ENCODE measurements at places on chromosomes 3 and 15. TPM values are rescaled to one million over a fixed set of nuclear protein-coding genes. Genes with fewer than 3 reads are reported as not detected.

GRCh38 chr3:40047406-40047805, 238.0 kb downstream of the MYRIP start:
- H3K4me3 ChIP-seq = no peak overlapping the region
- no peaks in the 10 kb centered on the region for H3K36me3 ChIP-seq
- H3K27ac ChIP-seq = no peak overlapping the region
- no peaks in the 10 kb centered on the region for H3K4me1 ChIP-seq
- no peak for DNase-seq

The ARL6 gene
- 5.6 TPM for total RNA-seq

DNA sequence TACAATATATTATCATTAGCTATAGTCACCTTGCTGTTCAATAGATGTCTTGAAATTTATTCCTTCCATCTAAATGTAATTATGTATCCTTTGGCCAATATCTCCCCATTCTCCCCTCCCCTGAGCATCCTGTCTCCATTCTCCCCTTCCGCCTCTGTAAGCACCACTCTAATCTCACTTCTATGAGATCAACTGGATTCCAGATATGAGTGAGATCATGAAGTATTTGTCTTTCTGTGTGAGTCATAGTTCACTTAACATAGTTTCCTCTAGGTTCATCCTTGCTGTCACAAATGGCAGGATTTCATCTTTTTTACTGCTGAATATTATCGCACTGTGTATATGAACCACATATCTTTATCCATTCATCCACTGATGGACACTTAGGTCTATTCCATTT, 148.8 kb upstream of the NDN start:
- H3K27ac ChIP-seq = no peak overlapping the region
- no peaks in the 10 kb centered on the region for H3K27me3 ChIP-seq
- H3K4me3 ChIP-seq = no peak overlapping the region
- no peak for DNase-seq
- no peaks in the 10 kb centered on the region for H3K4me1 ChIP-seq
- H3K36me3 ChIP-seq = no peaks in the 10 kb centered on the region

The CALML4 gene
- total RNA-seq = 24.1 TPM

The PBRM1 gene
- 48.5 TPM for total RNA-seq

All from Calu3 (cell line).